Activated CD4-positive, alpha-beta T cell treated with anti-CD3 and anti-CD28 coated beads, Interleukin-2, amount 10 ng/mL, durations not matched to agents 24 days and 14 days (primary cell): ENCODE measurements at places on chromosomes 6 and 20. TPM values are rescaled to one million over a fixed set of nuclear protein-coding genes. Genes with fewer than 3 reads are reported as not detected.
A peak's percentile ranks its signal among the peaks of the same experiment; 100 is the strongest.

- H3K4me1 ChIP-seq: no peaks in the 10 kb centered on the region
- H3K27ac ChIP-seq: no peak overlapping the region
- H3K4me3 ChIP-seq: no peak overlapping the region
- H3K36me3 ChIP-seq: no peaks in the 10 kb centered on the region
- DNase-seq: no peak
These were observed 28.8 kb upstream of the CD164 start for GRCh38 chr6:109411034-109411433.

DNA sequence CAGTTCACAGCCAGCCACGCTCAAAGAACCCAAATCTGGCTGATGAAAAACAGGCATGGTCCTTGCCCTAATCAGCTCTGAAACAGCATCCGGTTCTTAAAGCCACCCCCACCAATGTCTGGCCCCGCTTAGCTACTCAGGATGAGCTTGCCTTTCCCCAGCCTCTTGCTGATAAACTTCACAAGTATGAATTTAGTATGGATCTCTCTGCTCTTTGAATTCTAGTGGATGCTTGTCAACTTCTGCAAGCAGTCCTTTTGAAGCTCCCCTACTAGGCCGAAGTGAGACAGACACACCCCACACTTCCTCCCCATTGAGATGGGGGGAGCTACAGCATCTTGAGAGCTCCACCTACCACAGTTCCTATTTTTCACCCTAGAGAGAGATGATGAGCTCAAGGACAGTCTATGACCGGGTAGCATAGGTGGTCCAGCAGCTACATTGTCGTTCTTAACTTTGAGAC, 36.7 kb downstream of the EBF4 start:
- H3K27ac ChIP-seq: peak overlapping the region; percentile 8
- H3K36me3 ChIP-seq: peaks cover 4% of the 10 kb centered on the region
- DNase-seq: peak; percentile 76
- peaks cover 9% of the 10 kb centered on the region for H3K4me1 ChIP-seq
- H3K27me3 ChIP-seq: peaks cover 14% of the 10 kb centered on the region

Gene SLC4A11
- total RNA-seq: 1.9 and 2.4 TPM in 2 replicates

Gene ZBTB9
- total RNA-seq: 14.2 and 14.5 TPM in 2 replicates

Gene TENT5A
- total RNA-seq: 0.30 and 0.90 TPM in 2 replicates

DNA sequence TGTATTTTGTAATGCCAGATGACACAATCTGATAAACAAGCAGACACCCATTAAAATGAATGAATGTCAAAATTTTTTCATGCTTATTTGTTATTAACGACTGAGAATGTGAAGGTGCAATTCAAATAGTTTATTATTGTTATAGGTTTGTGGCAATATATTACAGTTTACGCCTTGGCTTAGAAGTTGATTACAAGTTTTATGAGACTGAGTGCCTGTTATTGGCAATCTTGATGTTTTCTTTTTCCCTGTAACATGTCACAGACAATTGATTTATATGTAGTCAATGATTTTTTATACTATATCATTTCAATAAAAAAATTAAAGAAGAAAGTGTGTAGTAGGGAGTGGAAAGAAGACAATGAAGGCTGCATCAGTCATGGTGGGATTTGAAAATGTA, 144.1 kb upstream of the EEF1E1 start:
- no peak overlapping the region for H3K4me3 ChIP-seq
- no peaks in the 10 kb centered on the region for H3K27me3 ChIP-seq
- no peaks in the 10 kb centered on the region for H3K36me3 ChIP-seq
- no peak for DNase-seq
